ENCODE measurements at places on chromosomes 13 and 19.

- no peak for DNase-seq
Measured at GRCh38 chr13:112959701-112960542, 9.1 kb upstream of the MCF2L start.

GRCh38 chr19:13408889-13409518 lies 97.3 kb downstream of the CACNA1A start:
- no peak for DNase-seq

GRCh38 chr13:37107456-37107855 lies 2.0 kb upstream of the CSNK1A1L start:
- no peak for DNase-seq

DNA sequence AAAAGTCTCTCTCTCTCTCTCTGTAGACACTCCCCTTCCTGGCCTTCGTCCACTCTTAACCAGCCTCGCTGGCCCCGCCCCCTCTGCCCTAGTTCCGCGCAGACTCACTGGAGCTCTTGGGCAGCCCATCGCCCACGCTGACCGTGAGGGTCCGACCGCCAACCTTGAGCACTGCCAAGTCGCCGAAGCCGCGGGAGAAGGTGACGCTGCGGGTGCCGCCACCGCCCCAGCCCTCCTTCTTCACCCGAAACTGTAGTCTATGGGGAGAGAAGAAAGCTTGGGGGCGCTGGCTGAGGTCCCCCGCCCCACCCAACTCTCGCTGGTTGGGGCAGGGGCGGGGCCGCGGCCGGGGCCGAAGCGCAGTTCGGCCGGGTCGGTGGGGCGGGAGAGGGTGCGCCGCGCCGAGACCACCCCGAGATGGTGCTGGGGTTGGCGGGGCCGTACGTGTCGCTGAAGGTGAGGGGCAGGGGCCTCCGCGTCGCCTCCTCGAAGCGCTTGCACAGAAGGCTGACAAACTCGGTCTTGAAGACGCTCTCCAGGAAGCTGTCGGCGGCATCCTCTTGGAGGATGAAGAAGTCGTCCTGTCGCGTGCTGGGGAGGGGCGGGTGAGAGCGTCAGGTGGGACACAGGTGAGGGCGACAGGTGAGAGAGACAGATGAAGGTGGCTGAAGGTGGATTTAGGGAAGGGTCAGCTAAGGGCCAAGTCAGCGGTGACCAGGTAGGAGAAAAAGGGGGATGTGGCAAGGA lies 12.6 kb upstream of the ZNF414 start:
- peak; percentile 63 for DNase-seq

DNA sequence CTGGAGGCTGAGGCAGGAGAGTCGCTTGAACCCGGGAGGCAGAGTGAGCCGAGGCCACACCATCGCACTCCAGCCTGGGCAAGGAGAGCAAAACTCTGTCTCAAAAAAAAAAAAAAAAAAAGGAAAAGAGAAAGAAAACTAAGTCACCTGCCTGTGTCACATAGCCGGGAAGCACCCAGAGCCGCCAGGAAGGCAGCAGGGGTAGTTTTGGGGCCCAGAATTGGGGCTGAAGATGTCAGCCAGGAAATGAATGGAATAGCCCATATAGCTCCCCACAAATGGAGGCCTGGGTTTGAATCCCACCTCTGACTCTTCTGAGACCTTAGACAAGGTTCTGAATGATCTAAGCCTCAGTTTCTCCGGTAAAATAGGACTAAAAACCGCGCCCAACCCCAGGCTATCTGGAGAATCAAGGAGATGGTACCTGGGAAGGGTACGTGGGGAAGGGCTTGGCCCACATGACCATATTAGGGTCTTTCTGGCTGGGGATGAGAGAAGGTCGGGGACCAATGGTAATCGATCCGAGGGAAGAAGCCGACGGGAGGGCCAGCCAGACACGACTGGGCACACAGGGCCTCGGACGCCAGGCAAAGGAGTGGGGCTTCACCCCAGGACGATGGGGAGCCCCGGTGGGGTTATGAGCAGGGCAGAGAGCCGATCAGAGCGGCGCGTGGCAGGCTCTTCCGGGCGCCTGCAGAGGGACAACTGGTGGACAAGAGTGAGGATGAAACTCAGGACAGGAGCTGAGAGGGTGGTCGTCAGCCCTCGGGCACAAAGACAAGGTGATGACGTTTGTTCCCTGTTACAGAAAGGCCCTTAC lies 14.4 kb downstream of the CCDC124 start:
- DNase-seq: no peak

GRCh38 chr19:35525873-35526272 lies 2.2 kb downstream of the SBSN start:
- no peak for DNase-seq

DNA sequence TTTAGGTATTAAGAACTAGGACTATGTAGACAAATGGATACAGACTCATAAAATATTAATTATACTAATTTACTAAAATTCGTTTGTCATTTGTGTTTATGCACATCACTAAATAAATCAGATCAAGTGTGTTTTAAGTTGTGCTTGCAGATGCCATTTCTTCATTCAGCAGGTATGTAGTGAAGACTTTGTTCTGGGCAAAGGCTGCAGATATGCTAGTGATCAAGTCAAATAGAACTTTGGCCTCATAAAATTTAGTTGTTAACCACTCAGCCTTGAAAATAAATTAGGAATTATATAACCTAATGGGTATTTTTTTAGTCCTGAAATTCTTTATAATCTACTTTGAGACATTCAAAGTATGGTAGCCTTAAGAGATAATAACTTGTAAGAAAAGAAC lies 80.4 kb upstream of the TRPC4 start:
- DNase-seq: no peak

- DNase-seq: no peak
Measured at GRCh38 chr13:84605927-84606326, 723.7 kb upstream of the SLITRK1 start.

DNA sequence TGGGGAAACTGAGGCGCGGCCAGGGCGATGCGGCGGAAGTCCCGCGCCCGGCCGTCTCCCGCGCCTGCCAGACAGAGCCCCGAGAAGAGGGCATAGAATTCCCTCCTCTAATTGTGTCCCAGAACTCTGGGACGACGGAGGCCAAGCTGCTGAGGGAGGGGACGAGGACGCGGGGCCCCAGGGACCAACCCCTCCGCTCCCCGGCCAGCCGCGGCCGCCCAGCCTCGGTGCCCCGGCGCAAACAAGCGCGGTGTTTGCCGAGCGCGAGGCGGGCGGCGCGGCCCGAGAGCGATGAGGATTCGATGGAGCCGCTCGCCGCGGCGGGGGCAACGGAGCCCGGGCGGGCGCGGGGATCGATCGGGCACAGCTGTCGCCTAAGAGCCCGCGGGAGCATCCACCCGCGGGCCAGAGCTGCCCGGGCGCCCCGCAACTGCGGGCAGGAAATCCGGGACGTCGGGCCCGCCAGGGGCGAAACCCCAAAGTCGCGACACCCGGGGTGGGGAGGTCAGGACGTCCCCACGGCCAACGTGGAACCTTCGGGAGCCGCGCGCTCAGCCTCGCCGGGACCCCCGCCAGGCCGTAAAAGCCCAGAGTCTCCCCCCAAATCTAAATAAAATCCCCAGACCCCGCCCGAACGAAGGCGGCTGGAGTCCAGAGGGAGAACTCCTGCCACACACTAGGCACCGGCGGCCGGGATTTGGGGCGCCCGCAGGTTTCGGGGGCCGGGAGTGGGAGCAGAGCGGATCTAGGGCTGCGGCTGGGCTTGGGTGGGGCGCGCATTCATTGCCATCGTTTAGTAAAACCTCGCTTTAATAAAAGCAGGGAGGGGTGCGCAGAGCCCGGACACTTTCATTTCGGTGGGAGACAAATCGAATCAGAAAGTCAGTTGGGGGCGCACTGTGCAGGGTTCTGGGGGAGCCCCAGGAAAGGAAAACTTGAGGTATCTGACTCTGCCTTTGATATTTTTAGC lies 3.6 kb upstream of the ONECUT3 start:
- DNase-seq: no peak

DNA sequence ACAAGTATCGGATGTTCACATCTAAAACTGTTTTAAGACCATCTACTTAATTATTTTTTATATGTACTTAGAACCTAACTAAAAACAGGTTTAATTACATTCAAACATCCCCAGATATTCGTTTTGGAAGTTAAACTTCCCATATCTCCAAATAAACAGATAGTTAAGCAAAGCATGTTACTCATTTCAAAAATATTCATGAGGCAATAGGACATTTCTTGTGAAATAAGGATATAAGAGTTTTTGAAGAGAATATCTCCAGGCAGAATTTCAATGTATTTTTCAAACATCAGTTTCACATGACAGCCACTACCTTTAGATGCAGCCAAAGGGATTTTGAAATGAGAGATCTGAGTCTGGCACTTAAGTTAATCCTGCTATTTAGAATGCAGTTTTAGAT lies 697.5 kb downstream of the SLITRK1 start:
- peak; percentile 20 for DNase-seq

DNA sequence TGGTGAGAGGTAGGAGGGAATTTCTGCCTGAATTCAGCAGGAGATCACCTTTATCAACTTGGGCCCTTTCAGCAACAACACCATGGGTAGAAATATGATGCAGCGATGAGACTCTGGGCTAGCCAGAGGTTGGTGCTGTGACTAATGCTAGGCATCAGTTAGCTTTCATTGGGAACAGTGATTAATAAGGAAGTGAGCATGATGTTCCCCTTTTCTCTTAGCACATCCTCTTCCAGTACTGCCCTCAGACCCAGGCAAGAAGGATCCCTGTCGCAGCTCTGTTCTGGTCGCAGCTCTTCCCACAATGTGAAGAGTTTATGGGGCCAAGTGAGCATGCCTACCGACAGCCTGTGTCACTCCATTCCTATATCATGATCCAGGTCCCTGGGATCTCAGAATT lies 100.5 kb downstream of the FLT1 start:
- DNase-seq: peak; percentile 0

- DNase-seq: no peak
Measured at GRCh38 chr13:44537248-44537647, 38.9 kb downstream of the TSC22D1 start.

DNA sequence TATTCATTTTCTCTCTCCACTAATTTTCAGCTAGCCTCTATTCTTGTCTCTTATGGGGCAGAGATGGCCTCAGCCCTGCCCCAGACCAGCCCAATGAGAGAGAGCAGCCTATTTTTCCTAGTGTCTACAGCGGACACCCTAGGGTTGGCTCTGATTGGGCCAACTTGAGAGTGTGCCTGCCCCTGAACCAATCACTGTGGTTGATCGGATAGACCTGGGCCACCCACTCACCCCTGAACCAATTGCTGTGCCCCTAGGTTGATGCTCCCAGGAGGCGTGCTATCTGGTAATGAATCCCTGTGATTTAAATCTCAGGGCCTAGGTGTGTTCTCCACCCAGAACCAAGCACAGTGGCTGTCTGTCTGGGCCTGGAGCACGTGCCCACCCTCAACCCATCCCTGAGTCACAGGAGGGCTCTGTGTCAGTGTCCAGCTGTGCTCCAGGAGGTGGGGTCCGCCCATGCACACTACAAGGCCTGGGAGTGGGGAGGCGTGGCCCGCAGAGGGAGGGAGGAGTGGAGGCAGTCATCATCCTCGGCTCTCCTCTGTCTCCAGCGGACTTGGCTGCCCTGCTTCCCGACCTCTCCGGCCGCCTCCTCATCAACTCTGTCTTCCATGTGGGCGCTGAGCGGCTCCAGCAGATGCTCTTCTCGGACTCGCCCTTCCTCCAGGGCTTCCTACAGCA lies 14.9 kb upstream of the SCN1B start:
- no peak for DNase-seq

- DNase-seq: no peak
Measured at GRCh38 chr13:27919659-27919933, 204 bp upstream of the PDX1 start.

DNA sequence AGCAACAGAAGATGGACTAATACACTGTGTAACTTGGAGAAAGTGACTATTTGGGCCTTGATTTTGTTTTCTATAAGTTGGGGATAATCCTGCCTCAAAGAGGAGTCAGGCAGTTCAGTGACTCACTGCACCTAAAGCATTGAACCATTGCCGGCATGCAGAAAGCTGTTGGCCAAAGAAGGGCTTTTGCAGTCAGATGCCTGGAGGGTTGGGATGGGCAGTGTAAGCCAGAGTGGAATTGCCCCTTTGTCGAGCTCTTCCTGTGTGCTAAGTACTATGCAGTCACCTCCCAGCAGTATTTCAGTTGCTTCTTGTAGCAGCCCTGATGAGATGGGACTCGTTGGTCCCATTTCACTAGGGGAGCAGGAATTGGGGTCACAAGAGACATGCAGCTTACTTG lies 11.1 kb downstream of the ZNF473 start:
- no peak for DNase-seq

- DNase-seq: no peak
Measured at GRCh38 chr13:19382111-19382510, 179.2 kb downstream of the TPTE2 start.

- peak; percentile 10 for DNase-seq
Measured at GRCh38 chr19:16496613-16496983, 404 bp downstream of the C19orf44 start.

- DNase-seq: no peak
Measured at GRCh38 chr19:8123683-8124082, 25.7 kb downstream of the FBN3 start.

DNA sequence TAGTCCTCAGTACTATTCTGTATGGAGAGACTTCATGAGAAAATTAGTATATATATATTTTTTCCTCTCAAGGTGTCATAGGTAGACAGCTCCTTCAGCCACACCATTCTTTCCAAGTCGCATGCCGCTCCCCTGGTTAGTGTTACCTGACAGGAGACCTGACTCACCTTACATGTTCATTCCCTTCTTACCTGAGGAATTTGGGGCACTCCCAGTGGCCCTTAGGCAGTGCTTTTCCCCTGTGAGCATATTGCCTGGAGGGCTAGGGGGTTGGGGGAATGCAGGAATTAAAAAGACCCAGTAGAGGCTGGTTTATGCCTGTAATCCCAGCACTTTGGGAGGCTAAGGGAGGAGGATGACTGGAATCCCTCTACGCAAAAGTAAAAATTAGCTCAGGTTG lies 9.0 kb upstream of the ACTN4 start:
- DNase-seq: no peak

DNA sequence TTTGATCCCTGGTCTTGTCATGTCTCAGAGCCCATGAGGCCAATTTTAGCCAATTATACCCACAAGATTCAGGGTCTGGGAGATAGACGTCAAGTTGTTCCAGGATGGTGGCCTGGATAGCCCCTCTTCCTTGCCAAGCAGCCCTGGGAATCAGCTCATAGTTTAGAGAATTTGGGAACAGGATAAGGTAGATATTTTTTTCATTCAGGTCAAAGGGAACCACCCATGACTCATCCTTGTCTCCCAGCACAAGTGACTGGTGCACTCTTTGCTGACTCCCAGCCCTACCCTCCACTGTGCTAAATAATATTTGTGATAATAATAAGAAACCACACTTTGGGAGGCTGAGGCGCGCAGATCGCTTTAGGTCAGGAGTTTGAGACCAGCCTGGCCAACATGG lies 17.1 kb upstream of the S1PR4 start:
- DNase-seq: no peak

- DNase-seq: no peak
Measured at GRCh38 chr19:1217366-1217765, 11.8 kb downstream of the STK11 start.

DNA sequence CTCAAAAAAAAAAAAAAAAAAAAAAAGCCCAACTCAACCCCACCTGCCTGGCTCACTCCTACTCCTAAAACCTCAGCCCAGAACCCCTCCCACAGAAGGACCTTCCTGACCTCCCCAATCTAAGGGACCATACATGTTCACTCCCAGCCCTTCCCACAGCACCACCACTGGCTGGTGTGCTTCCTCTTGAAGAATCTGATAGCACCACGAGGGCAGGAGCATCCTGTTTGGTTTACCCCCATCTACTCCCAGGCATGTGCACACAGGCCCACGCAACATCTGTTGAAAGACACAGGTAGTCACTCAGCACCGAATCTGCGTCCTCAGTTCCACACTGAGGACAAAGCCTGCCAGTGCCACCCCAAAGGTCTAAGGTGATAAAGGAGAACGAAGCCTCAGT lies 8.2 kb downstream of the LATS2 start:
- no peak for DNase-seq
